GM10248 (cell line): ENCODE measurements at places on chromosomes 7 and 10.

DNA sequence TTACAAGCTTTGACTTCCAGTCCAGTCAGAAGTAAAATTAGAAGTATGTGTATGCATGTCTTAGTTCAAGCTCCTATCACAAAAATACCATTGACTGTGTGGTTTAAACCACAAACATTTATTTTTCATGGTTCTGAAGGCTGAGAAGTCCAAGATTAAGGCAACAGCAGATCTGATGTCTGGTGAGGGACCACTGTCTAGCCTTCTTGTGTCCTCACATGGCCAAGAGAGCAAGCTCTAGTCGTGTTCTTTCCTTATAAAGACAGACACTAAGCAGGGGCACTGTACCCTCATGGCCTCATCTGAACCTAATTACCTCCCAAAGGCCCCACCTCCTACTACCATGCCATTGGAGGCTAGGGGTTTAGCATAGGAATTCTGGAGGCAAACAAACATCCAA lies 41.3 kb upstream of the ARL4A start:
- no peak for DNase-seq

DNA sequence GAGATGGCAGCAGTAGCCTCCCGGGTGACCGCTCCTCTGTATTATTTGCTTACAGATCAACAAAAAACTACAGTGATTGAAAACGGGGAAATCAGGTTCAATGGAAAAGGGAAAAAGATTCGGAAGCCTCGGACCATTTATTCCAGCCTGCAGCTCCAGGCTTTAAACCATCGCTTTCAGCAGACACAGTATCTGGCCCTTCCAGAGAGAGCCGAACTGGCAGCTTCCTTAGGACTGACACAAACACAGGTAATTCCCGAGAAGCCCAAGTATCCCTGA lies 2.2 kb downstream of the DLX6 start:
- DNase-seq = no peak

GRCh38 chr10:5089865-5090264 lies 4.3 kb upstream of the AKR1C3 start:
- no peak for DNase-seq

DNA sequence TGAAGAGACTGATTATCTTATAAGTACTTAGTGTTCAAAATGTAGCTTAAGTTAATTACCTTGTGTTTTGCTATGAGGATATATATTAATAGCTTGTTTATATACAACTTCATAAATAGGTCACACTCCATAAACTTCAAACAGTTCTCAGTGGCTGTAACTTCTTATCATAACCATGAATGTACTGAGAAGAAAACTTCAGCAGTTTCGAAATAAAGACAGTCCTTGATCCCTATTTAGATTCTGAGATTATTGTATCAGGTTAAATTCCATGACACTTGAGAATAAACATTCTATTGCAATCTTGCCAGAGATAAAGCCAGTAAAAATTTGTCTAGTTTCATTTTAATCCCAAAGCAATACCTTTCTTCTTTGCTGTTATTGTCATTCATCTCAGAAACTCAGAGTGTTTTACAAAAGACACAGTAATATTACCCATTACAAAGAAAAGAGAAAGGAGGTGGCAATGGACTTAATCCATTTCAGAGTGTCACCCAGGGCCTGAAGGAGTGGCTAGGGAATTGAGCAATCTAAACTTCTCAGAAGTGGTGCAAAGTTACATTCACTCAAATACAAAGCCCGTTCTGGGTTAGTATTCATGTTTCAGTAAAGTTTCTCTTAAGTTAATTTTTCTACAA lies 403.6 kb downstream of the SEMA3D start:
- no peak for DNase-seq
